Fibroblast of skin of back (primary cell): ENCODE measurements at places on chromosomes 7 and 10.

DNA sequence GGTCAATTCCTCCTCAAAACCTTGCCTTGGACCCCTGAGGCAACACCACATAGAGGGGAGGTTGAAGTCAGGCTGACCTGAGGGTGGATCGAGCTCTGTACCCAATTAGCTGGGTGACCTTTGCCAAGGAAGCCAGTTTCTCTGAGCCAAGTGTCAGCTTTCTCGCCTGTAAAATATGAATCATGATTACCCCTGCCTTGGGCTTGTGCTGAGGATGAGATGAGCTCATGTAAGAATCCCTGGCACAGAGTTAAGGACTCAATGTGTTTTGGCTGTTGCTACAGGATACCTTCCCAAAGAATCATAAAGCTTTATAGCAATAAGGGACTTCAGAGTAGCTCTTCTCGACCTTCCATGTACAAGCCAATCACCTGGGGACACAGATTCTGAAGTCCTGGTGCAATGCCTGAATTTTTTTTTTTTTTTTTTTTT, 43.5 kb upstream of the CACUL1 start:
- DNase-seq: peak; percentile 7

DNA sequence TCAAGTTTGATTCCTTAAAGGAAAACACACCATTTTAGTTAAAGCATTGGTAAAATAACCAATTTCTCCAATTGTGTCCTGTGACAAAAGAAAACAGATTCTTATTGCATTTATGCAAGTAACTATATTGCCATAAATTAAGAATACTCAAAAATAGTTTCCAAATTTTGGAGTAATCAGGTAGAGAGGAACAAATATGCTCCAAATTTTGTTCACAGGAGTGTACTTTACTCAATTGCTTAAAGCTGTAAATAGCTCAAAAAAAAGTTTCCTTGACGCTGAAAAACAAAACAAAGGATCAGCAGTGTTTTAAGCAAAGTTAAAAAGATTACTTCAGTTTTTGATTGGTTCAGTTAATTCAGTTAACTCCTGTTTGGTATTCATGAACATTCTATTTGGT, 52.2 kb upstream of the INHBA start:
- DNase-seq: no peak

DNA sequence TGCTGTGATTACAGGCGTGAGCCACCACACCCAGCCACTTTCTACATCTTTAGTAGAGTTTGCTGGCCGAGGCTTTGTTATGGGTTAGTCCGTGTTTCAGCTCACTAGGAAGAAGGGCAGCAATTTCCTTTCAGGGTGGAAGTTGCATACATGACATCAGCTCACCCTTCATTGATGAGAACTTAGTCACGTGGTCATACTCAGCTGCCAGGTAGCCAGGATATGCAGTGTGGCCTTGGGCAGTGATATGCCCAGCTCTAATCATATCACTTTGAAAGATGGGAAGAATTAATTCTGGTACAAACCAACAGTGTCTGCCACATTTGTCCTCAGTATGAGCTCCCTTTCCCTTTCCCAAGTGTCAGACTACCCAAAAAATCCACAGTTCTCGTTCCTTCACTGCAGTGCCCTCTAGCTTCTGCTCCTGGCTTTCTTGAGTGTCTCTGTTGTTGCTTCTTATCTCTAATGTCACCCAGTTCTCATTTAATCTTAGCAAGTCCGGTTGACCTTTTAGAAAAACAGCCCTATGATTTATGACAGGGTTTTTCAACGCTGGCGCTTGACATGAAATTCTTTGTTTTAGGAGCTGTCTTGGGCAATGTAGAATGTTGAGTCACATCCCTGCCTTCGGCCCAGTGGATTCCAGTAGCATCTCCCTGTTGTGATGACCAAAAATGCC, 108.7 kb upstream of the ITGB1 start:
- DNase-seq: peak; percentile 47

DNA sequence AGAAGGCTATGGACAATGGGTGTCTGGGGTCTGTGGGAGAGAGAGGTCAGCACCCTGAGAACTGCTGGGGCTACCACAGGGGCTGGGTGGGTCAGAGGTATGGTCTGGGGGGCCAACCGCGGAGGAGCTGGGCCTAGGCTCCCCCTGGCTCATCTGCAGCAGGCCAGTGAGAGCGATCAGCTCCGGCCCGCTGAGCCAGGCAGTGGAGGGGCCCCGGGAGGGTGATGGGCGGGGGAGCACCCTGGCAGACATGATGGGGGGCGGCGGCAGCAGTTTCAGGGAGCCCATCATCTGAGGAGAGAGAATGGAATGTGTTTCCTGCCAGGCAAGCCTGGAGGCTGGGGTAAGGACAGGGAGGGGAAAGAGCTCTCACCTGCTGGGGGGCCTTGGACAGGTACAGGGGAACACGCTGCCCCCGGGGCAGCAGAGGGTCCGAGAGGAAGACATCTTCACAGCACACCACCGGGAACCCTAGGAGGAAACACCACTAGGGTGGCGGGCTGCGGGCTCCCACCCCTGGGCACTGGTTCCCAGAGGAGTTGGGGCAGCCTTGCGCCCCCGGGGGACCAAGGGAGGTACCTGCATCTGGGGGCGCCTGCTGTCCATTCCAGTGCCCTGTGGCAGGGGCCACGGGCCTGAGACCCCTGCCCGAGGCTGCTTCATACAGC, 1.3 kb downstream of the SAP25 start:
- DNase-seq: no peak

- DNase-seq: no peak
These were observed 60.0 kb upstream of the PDLIM1 start for GRCh38 chr10:95350830-95351228.

GRCh38 chr7:109003742-109004141, 434.1 kb downstream of the DNAJB9 start:
- DNase-seq: peak; percentile 30

GRCh38 chr7:22488643-22489462, 11.1 kb downstream of the STEAP1B start:
- peak; percentile 71 for DNase-seq

DNA sequence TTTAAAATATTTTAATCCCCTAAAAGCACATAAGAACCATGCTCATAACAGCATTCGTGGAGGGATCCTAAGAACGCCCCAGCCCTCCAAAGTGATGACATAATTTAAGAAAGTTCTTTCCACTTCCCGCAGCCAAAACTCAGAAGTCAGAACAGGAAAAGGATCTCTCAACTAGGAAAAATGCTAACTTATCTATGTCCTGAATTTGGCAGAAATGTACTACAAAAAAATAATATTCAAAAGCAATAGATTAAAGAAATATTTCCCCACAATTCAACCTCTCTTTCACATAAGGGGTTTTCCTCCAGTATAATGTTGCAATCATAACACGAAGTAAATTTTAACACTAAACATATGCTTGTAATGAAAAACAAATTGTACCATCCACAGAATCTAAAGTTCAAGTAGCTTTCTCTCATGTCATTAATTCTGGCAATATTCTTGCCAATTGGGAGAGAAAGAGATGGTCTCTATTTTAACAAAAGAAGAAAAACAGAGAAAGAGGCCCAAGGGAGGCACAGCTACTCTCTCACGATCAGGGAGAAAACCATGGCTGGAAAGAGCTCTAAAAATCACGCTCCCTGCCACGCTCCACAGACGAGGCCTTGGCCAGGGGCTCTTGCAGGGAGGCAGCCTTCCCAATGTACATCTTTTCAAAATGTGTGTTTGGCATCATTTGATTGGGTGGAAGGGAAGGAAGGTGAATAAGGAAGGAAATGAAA, 22.9 kb downstream of the ASB13 start:
- DNase-seq: no peak

DNA sequence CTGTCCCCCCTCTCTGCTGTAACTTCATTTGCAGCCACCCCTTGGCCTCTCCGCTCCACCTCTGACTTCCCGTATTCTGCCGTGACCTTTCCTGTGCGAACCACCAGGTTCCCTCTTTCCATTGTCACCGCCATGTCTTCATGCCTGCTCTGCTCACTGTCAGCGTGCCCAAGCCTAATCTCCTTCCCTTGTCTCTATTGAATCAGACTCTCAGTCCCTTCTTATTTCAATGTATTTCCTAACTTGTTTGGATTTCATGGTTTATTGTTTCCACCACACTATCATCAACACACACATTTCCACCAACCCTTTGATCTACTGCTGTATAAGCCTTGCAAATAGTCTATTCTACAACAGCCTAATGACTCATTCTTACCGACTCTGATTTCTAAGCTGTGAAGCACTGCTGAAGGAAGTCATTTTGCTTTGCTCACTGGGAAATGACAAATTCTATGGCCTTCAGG, 30.0 kb upstream of the INHBA start:
- no peak for DNase-seq

- no peak for DNase-seq
These were observed 51.6 kb upstream of the ARL4A start for GRCh38 chr7:12635830-12636229.

GRCh38 chr10:103839519-103839871, 15.9 kb downstream of the SH3PXD2A start:
- no peak for DNase-seq

GRCh38 chr7:42930889-42931288, 1.1 kb downstream of the PSMA2 start:
- DNase-seq: no peak

GRCh38 chr7:3771906-3772305, 470.9 kb downstream of the SDK1 start:
- DNase-seq: no peak

DNA sequence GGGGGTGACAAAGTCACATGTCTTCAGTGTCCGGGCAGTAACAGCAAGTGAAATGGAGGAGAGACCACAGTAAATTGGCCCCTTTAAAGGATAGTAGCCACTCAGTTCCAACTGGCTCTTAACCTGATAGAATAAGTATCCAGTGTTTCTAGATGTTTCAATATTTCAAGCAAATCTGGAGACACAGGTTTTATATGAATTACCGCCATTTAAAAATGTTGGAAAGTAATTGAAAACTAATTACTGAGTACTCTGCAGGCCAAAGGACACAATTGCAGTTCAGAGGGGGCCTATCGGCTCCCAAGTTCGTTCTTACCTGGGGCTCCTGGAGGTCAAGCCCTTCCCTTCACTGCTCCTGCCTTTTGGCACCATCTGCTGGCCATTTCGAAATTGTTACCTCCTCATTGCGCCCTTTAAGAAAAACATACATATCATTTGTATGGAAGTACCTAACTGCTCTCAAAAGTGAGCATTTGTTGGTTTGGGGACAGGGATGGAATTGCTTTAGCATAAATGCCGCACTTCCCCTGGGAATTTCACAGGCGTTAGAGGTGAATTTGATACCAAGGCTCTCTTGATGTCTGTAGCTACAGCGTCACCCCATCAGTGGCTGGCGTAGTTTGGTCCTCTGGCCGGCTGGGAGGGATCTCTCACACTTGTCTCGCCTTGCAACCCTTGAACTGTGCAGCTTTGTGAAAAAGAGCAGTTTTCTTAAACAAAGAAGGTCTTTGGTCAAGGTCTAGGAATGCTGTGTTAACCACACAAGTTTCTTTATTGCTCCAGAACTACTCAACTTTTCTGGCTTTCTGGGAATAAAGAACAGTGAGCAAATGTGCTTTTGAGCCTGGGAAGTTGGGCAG, 220.0 kb downstream of the ARHGAP21 start:
- DNase-seq: peak; percentile 50

- no peak for DNase-seq
These were observed 5.2 kb upstream of the MYL10 start for GRCh38 chr7:101634196-101634717.

DNA sequence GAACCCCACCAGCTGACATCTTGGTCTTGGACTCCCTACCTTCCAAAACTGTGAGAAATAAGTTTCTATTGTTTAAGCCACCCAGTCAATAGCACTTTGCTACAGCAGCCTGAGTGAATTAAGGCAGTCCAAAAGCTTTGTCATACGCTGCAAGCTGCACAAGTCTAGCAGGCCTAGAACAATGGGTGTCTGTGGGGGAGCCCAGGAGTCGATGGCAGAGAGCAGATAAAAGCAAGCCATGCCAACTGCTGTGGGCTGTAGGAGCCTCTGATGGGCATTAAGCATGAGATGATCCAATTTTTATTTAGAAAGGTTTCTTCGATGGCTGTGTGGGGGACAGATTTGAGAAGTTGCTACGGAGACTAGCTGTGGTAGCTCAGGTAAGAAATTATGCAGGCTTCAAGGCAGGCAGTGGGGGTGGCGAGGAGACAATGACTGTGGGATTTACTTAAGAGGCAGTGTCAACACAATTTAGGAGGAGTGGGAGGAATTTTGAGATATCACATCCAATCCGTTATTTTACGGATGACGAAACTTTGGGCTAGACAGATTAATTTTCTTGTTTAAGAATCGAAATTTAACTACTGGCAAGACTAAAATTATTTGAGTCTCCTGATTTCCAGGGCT, 110.4 kb downstream of the NRCAM start:
- no peak for DNase-seq

GRCh38 chr7:143467724-143468123, 9.9 kb upstream of the TAS2R41 start:
- DNase-seq: no peak

GRCh38 chr10:101015582-101015973, 15.4 kb downstream of the PDZD7 start:
- no peak for DNase-seq

DNA sequence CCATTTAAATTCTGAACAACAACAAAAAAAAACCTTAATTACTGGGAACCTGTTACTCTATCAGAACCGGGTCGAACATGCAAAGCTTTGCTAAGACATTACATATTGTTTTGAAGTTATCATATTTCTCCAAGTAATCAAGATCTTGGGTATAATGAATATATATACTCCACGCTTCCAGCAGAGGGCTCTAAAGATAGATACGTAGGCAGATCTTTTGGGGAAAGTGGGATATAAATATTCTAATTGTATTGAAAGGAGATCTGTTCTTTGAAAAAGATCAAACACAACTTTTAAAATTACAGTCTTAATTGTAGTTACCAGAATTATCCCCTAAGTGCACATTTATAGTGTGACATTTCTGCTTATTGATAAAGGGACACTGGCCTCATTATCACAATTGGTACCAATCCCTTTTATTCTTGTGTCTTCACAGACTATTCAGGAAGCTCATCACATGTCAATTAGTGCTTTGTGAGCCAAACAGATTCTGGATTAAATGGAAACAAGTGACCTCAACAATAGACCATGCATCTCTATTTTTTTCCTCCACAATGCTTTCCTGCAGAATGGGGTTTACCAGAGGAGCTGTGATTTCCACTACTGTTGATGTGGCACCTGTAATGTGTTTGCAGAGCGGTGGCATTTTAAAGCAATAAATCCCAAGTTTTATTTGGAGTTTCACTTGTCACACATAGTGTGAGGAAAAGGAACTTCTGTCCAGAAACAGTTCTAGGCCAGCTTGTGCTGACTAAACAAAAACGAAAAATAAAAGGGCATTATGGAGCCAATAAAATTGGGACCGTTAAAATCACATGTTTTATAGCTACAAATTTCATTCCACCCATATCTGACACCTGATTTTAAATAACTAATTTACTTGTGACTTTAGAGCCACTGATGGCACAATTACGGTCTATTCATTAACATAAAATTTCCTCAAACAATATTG, 122.4 kb downstream of the CTTNBP2 start:
- DNase-seq: peak; percentile 12

GRCh38 chr10:32377458-32378259, 30.7 kb upstream of the EPC1 start:
- DNase-seq: peak; percentile 44

DNA sequence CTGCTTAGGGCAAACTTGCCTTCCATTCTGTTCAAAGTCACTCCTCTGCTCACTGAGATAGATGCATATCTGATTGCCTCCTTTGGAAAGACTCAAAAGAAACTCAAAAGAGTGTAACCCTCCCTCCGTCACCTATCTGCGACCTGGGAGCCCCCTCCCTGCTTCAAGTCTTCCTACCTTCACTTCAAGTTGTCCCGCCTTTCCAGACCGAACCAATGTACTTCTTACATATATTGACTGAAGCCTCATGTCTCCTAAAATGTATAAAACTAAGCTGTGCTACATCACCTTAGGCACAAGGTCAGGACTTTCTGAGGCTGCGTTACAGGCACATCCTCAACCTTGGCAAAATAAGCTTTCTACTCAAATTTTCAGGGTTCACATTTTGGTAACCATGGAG, 77.4 kb upstream of the C1GALT1 start:
- no peak for DNase-seq
